ENCODE measurements at places on chromosomes 5 and 9. TPM values are rescaled to one million over a fixed set of nuclear protein-coding genes. Genes with fewer than 3 reads are reported as not detected.

GRCh38 chr5:52469420-52469819, 318.3 kb upstream of the ITGA1 start:
- no peak for DNase-seq

FOXD4 gene
- total RNA-seq, result 0.43 TPM

DNA sequence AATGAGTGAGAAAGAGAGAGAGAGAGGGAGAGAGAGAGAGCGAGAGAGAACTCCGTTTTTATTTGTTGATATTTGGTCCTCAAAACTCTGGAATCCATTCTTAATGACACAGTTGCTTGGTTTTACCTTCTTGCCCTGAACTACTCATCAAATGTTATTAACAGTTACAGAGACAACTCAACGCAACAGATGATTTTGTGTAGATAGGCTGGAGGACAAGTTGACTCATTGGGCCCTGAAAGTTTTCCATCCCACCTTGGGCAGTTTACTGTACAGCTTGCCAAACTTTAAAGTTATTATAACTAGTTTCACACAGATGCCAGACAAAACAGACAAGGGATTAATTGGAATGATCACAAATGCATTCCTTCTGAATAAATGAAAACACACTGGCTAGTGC, 339.9 kb downstream of the ARL15 start:
- no peak for DNase-seq

DNA sequence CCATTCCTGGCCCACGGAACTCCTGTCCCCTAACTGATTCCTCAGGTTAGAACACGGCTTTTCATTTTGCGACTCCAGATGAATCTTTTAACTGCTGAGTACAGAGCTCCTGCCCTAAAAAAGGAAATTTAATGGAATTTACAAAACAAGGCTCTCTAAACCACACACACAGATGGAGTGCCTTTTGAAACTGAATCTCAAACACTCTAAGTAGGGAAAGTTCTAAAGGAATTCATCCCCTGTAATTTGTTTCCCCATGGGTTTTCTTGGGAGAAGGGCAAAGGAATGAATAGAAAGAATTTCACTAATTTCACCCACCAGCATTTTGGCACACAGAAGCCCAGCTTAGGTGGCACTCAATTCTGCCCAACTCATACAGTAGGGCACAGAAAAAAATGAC, 106.5 kb downstream of the THBS4 start:
- DNase-seq, result no peak

GRCh38 chr5:172648013-172648381, 6.9 kb downstream of the NEURL1B start:
- DNase-seq, result peak; percentile 34

DNA sequence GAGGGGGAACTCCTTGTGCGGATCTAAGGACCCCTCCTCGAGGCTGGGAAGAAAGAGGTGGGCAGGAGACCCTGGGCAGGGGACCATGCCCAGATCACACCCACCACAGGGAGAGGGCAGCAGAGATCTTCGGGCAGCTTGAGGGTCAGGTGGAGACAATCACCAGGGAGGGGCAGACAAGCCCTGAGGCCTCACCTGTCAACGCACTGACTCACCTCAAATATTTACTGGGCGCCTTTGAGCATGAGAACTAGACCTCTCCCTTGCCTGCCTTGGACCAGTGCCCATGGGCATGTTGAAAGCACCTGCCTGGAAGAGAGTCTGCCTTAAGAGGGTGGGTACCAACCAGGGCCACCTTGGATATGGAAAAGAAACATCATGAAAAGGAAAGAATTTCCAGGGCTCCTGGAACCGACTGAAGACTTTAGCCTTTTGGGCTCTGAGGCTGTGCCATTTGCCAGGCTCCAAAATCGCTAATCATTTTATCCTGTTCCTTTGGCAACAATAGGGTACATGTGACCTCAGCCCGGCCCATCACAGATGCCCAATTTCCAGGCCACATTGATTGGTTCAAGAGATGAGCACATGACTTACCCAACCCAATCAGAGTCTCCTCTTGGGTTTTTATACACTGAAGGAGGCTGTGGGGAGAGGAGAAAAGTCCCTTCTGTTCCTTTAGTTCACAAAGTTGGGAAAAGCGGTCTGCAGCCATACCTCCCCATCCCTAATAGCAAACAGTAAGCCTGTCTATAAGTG, 10.4 kb upstream of the SPINK4 start:
- no peak for DNase-seq
